Thymus (tissue), 14 donors: ENCODE measurements at places on chromosomes 1 and 21. TPM values are rescaled to one million over a fixed set of nuclear protein-coding genes. Genes with fewer than 3 reads are reported as not detected.

The KDM1A gene
- 118 TPM for total RNA-seq

The CELA3B gene
- total RNA-seq, result 0.09 TPM

The IVL gene
- total RNA-seq, result 0.57 TPM

The LRRC38 gene
- 0.19 TPM for total RNA-seq

The FCAMR gene
- total RNA-seq, result 0.19 TPM
